ENCODE measurements at places on chromosomes 7 and 10.
A peak's percentile ranks its signal among the peaks of the same experiment; 100 is the strongest.

- no peak for DNase-seq
Observed at GRCh38 chr10:99233689-99234037, 2.0 kb downstream of the HPSE2 start.

DNA sequence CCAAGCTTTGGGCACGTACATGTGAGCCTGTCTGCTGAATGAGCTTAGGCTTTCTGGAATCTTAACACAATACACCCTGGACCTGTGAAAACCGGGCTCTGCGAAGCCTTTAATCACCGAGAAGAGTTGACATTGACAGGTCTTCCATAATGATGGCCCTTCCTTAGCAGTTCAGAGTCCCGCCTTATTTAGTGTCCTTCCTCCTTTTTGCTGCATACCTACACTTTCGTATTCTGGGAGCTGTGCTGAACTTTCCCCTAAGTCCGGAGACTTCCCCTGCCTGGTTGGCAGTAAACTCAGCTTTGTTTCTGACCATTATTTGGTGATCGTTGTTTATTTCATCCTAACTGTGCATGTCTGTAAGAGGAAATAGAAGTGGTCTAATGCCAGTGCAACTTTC, 212.0 kb downstream of the CAMK1D start:
- DNase-seq = no peak

DNA sequence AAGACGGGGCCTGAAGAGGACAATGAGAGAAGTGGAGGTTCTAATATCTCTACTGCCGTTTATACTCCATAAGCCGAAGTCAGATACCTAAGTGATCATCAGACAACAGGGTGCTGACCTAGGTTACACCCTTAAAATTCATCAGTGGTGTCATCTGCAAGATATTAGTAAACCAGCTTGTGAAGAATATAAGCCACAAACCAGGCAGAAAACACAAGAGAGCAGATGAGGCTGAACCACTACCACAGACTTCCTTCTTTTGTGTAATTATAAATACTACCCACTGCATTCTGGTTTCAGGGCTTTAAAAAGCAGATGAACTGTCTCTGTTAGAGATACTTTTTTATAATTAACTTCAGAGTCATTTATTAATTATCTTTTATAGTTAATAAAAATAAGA, 69.0 kb upstream of the LRRC17 start:
- no peak for DNase-seq

DNA sequence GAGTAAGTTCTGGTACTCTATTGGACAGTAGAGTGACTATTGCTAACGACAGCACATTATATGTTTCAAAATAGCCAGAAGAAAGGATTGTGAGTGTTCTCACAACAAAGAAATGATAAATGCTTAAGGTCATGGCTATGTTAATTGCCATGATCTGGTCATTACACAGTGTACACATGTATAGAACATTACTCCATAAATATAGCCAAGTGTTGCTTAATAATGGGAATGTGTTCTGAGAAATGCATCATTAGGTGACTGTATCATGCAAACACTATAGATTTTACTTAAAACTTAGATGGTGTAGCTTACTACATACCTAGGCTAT, 19.6 kb downstream of the EPC1 start:
- DNase-seq = no peak

DNA sequence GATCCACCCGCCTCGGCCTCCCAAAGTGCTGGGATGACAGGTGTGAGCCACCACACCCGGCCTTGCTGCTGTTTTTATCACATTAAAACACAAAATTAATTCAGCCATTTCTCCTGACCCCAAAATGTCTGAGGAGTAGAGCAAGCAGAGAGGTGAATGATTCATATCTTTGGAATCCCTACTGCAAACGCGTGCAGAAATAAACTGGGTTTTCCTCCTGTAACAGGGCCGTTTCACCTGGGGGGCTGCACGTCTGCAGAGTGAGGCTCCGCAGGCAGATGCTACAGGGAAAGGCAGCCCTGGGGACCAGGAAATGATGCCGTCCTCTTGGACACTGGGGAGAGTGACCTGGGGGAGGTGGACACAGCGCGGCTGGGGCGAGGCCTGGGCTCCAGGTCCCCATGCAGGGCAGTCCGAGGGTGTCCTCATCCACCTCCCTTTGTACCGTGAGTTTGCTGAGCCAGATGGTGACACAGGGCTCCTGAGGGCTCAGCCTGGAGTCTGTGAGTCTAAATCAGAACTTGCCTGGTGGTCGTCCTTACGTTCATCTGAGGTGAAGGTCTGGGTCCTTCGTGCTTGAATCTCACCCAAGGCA, 41.9 kb downstream of the PDGFA start:
- DNase-seq = no peak

DNA sequence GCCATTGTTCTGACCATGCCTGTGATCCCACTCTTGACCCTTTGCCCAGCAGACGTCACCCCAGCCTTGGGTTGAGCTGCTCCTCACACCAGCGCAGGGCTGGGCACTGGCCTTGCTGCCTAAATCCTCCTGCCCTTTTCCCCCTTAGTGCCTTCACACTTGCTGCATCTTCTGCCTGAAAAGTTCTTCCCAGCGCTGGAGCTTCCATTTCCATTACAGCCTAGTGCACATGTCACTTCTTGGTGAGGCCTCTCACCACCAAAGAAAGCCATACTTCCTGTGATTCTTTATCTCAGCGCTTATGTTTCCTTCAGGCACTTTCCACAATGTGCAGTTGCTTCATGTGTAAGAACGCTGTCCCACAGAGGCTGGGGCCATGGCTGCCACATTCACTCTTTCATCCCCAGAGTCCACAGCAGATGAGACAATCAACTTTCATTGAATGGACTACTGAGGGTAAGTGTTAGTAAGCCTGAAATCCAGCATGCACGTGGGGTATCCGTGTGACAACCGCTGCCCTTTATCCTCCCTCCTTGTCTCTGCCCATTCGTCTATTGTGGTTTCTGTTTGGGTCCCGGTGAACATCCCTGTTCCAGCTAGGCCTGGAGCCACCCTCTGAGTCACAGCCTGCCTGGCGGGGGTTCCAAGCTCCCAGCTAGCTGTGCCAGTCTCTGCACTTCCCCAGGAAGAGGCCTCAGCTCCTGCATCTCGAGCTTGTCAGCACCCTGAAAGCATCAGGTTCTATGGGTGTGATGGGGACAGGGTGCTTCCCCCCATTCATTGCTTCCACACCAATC, 37.3 kb downstream of the ADRA2A start:
- peak; percentile 52 for DNase-seq

- DNase-seq = no peak
Observed at GRCh38 chr10:7542189-7542914, 124.4 kb downstream of the ITIH5 start.

DNA sequence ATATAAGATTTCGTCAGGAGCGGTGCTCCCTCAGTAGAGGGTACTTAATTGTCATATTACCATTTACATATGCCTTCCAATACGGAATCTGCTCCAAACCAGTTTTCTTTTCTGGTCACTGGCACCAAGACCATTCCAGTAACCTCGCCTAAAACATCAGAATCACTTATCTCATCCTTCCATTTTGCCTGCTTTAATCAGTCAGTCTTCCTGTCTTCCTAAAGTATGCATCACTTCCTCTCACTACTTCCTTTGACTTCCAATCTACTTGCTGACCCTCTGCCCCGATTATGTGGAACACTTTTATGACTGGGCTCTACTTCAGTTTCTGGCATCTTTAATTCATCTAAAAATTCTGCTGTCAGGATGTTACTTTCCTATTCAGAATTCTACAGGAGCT, 33.5 kb downstream of the CUL2 start:
- no peak for DNase-seq

DNA sequence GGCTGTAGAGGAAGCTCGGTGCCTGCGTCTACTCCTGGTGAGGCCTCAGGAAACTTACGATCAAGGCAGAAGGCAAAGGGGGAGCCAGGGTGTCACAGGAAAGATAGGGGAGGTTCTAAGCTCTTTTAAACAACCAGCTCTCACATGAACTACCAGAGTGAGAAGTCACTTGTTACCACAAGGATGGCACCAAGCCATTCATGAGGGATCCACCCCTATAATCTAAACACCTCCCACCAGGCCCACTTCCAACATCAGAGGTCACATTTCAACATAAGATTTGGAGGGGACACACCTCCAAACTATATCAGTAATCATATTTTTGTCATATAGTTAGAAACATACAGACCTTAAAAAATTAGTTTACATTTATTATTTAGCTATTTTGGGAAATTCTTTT, 9.4 kb downstream of the NOC3L start:
- DNase-seq = no peak

DNA sequence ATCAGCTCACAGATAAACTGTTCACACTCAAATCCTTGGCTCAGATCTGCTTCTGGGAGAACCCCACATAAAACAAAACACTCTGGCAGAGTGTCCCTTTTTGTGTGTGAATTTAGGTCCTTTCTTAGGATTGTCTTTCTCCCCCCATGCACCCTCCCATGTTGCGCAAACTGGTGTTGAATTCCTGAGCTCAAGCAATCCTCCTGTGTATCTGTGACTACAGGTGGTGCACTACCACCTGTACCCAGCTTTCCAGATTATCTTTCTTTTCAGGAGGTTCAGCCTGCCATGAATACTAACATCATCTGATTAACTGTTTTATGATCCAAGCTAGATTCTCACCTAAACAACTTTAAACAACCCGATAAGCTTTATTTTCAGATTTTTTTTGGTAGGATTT, 177.6 kb upstream of the CSTF2T start:
- no peak for DNase-seq

- no peak for DNase-seq
Observed at GRCh38 chr10:129233351-129234148, 233.5 kb upstream of the MGMT start.

DNA sequence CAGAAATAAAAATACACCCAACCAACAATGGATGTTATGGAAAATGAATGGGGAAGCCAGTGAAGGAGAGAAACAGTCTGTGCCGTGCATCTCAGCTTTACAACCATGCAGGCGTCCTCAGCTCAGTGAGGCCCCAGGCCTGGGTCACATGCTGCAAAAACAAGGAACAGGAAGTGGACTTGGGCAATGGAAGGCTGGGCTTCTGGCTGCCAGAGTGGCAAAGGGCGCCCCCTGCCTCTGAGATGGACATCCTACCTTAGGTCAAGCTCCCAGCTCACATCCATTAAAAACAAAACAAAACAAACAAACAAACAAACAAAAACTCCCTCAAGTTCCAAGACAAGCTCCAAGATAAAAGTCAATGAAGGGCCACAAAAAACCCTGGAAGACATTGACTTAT, 54.7 kb upstream of the AFAP1L2 start:
- no peak for DNase-seq

DNA sequence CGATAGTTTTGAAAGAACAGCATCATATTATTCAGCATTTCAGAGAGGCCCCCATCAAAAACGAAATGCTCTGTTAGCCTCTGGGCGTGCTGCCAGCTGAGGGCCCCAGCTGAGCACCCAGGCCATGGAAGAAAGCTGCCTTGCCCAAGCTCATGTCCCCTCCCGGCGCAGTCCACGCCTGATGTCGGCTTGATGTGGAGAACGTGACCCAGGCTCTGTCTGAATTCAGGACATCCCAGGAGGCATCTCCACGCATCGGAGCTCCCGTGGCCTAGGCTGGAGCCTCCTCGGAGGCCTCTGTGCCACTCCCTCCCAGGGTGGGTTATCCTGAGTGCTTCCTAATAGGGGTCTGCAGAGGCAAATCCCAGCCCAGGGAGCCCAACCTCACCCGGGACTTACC, 218.3 kb upstream of the AKR1E2 start:
- no peak for DNase-seq

- DNase-seq = peak; percentile 69
Observed at GRCh38 chr10:128150045-128150493, 23.8 kb upstream of the MKI67 start.

- DNase-seq = no peak
Observed at GRCh38 chr7:155466814-155467733, 9.1 kb downstream of the EN2 start.

DNA sequence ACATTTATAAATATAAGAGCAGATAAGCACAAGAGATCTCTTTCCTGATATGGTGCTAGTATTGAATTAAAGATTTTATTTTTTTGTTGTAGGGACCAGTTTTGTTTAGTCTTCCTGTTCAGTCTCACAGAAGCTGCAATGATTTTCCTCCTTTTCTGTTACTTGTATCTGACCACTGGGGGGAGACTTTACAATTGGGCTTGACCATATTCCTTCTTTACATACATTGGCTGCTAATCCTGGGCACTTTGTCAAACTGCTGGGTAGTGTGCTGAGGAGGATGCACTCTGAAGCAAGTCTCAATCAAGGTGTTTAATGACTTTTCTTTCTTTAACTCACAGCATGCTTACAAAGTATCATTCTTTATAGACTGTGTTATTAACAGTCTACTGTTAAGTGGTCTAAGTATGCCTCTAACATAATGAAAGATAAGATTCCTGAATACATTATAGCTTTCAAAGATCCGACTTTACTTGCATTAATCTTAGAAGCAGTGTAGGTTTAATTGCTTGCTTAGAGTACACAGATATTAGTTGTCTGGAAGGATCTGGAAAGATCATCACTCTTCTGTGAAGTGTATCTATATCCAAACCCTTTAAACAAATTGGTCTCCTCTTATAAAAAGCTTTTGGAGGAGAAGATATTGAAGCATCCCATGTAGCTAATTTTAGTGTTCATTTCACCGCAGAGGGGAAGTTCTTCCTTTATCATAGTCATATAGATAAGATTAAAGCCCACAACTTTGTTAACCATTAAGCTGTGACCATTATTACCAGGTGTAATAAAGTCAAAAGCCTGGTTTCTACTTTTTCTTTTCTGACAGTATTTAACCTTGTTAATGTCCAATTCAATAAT, 3.1 kb downstream of the PALS2 start:
- DNase-seq = no peak

DNA sequence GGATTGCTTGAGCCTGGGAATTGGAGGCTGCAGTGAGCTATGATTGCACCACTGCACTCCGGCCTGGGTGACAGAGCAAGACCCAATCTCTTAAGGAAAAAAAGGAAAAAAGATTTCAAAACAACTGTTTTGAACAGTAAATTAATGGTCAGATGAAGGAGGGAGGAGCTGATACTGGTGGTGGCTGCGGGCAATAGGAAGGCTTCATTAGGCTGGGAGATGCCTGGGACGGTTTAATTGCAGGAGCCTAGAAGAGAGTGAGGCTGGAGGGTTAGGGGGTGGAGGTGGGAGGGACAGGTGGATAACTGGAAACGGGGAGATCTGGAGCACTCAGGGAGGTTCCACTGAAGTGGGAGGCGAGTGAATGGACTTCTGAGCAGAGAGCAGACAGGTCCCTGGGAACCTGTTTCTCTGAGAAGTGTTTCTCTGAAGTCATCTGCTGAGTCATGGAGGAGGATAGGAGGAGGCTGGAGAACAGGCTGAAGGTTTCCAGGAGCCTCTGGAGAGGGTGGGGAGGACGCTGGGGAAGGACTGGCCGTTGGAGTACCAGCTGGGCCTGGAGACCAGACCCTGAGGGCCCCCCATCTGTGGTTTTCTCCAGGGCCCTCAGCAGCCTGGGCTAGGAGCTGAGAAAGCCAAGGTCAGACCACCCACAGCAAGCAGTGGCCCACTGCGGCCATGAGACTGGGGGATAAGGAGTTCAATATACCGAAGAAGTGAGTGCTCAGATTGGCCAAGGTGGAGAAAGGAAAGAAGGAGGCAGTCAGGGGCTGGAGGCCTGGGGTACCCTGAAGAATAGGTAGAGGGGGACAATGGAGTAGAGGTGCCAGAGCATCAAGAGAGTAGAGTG, 14.4 kb upstream of the YWHAG start:
- no peak for DNase-seq

GRCh38 chr7:30977222-30977621, 13.5 kb downstream of the GHRHR start:
- no peak for DNase-seq
